Activated CD8-positive, alpha-beta memory T cell treated with anti-CD3 and anti-CD28 coated beads, Interleukin-2, amount 10 ng/mL, durations not matched to agents 7 days and 5 days (primary cell): ENCODE measurements at places on chromosomes 2 and 18.

DNA sequence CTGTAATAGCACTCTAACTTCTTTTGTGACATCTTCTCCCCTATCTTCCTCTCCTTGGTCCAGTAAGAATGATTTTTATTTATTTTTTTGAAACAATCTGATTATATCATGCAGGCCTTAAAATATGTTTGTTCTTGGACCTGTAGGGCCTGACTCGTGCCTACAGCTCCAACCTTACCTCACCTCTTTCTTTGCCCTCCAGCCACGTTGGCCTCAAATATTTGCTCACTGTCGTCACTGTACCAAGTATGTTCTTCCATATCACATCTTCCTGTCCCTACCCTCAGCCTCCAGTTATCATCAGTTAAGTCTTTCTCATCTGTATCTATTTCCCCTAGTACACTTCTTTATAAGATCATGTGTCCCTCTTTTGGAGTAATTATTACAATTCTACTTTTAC lies 125.5 kb downstream of the CDH7 start:
- no peak for DNase-seq

GRCh38 chr2:78592491-78592890 lies 433.0 kb upstream of the REG3G start:
- DNase-seq, result no peak

DNA sequence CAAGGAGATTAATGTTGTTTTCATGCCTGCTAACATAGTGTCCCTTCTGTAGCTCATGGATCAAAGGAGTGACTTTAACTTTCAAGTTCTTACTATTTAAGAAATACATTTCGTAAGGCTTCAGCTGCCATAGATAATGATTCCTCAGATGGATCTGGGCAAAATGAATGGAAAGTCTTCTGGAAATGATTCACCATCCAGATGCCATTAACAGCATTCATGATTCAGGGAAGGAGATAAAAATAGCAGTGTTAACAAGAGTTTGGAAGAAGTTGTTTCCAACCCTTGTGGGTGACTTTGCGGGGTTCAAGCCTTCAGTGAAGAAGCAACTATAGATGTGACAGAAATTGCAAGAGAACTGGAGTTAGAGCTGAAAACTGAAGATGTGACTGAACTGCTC lies 17.0 kb downstream of the VRK2 start:
- DNase-seq, result no peak

- peak; percentile 78 for DNase-seq
Observed at GRCh38 chr2:37344453-37345361, at the start of gene QPCT. TSS of gene QPCT (plus strand) at chr2:37344630. CDS start at chr2:37344732, 102 bp downstream.

DNA sequence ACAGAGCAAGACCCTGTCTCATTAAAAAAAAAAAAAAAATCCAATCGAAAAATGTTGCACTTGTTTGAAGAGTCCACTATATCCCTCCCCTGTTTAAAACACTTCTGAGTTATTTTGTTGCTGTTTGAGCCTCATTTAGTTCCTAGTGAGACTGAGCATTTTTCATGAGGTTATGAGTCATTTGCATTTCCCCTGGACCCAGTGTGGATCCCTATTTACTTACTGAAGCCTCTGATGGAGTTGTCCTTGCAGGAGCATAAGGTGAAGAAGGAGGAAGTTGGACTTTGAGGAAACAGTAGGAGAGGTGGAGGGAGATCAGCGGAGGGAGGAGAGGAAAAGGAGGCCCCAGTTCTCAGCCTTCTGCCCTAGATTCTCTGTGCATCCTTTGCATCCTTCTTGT lies 5.1 kb downstream of the CXCR1 start:
- no peak for DNase-seq

- DNase-seq, result no peak
Observed at GRCh38 chr2:58133395-58133794, 86.8 kb downstream of the VRK2 start.

DNA sequence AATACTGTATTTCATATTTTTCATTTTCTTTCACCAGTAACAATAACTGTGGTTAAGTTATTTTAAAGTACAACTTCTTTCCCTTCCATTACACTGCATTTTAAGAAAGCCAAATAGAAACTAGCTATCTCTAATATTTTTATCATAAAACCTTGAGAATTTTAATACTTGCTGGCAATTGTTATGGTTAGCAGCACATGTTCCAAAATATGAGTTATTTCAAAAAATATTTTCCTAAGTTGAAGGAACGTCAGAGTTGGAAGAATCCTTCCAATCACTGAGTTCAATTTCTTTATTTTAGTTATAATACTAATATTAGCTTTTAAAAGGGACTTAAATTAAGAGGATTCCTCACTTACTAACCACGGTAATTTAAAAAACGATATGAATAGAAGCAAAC lies 68.4 kb downstream of the SCN9A start:
- no peak for DNase-seq

DNA sequence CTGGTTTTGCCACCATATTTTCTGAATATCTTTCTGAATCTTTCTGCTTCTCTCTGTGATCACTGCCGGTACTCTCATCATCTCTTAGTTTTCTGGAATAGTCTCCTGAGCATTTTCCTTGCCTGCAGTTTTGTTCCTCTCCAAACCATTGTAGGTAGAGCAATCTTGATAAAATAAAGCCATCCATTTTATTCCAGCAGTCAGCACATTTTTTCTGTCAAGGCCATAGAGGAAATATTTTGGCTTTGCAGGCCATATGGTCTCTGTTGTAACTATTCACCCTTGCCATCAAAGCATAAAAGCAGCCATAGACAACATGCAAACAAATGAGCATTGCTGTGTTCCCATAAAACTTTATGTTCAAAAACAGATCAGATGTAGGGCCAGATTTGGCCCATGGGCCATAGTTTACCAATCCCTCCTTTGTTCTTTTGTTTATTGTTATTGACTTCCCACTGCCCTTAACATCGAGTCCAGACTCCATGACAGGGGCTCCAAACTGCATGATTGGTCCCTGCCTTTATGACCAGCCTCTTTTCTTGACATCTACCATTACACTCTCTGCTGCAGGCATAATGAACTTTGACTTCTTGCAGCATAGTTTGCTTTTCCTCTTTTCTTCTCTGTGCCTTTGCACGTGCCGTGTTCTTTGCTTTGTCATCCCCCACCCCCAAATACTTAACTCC lies 29.8 kb downstream of the TMEM87B start:
- DNase-seq, result no peak

- no peak for DNase-seq
Observed at GRCh38 chr2:42969231-42970150, 177.1 kb upstream of the HAAO start.

- DNase-seq, result no peak
Observed at GRCh38 chr2:69013142-69013839, at the start of gene ANTXR1. TSS of gene ANTXR1 (plus strand) at chr2:69013179. CDS start at chr2:69013500, 321 bp downstream.

DNA sequence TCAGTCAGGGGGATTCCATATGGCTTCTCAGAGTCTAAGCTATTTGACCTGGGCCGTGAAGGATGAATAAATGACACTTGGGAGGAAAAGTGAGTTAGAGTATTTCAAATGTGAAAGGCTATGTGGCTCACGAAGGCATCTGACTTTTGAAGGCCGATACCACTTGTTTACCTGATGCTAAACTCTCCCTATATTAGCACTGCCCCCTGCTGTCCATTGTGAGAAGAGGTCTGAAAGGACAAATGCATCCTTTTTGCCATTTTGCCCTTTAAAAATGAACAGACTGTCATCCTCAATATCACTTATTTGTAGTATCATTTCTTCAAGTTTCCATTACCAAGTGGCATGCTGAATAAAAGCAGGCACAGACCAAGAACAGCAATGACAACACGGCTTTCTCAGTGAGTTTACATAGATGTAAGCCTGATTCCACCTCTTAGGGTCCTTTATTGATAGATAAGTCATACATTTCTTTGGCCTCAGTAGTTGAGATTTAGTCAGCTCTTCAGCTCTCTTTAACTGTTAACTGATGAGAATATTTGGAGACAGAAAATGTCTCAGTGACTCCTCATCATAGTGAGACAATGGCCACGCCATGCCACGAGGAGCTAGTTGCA lies 40.1 kb downstream of the DOCK10 start:
- peak; percentile 79 for DNase-seq

DNA sequence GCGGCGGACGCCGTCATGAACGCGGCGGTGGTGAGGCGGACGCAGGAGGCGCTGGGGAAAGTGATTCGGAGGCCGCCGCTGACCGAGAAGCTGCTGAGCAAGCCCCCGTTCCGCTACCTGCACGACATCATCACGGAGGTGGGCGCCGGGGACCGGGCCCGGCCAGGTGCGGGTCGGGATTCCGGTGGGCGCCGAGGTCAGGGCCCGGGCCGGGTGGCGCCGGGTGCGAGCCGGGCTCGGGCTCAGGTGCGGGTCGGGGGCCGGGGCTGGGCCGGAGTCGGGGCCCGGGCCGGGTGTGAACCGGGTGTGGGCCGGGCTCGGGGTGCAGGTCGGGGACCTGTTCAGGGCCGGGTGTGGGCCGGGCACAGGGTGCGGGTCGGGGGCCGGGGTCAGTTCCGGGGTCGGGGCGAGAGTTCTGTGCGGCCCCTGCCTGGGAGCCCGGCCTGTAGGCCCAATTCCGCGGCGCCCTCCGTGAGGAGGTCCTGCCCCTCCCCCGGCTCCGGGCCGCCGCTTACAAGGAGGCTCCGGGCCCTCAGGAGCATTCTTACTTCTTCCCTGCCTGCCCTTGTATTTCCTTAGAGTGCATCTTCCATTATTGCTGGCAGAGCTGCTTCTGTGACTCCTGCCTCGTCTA lies 447 bp downstream of the TRAF3IP1 start:
- DNase-seq, result no peak

DNA sequence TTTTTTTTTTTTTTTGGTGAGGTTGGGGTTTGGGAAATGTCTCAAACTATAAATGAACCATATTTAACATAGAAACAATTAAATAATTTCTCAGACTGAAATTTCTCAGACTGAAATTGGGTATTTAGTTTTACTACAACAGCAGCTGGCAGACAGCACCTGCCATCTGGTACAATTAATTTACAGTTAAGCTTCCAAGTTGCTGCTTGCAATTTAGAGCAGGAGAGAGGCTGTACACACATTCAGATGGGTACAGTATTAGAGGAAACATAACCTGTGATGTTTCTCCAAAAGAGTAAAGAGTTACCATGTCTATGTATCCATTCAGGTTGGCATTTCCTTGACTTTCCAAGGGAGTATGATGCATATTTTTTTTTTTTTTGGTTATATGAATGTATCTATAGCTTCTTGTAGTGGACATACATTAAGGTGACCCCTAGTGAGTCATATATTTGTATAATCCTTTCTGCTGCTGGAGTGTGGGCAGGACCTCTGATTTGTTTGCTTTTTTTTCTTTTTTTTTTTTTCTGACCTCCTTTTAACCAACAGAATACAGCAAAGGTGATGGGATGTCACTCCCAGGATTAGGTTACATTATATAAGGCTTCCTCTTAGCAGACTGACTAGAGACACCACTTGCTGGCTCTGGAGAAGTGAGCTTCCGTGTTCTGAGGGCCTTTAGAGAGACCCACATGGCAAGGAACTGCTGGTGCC lies 201.7 kb downstream of the PTH2R start:
- no peak for DNase-seq

GRCh38 chr2:99677814-99678213 lies 188.0 kb upstream of the REV1 start:
- DNase-seq, result no peak

DNA sequence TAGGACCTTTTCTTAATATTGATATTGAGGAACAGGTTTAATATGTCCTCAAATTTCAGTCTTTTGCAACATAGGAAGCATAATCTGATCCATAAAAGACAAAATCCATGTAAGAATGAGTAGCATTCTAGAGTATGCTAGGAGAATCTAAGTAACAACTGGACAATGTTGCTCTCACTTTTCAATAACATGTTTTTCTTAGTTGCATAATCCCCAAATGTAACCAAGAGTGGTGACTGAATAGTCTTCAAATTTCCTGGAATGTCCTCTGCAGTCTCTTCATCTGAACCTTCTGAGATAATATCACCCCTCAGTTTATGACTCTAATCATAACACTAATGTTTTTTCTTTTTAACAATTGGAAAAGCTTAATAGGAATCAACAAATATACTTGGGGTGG lies 110.0 kb upstream of the ZEB2 start:
- DNase-seq, result no peak

GRCh38 chr2:171941316-171941699 lies 19.0 kb downstream of the HAT1 start:
- DNase-seq, result no peak

DNA sequence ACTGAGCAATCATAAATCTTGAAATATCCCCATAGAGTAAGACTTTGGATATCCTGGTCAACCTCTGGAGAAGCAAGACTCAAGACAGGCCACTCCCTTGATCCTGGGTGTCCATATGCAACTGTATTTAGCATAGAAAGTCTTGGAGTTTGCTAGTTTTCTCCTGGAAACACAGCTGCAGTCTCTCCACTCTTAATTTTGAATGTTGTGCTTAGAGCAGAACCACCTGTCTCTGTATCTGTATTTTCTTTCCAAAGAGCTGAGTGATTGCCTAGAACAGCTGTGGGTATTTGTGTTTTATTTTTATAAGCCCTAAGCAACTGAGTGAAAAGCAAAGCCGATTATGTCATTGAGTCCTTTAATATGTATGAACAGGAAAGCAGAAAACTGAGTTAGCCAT lies 64.1 kb upstream of the ADAM23 start:
- DNase-seq, result no peak

DNA sequence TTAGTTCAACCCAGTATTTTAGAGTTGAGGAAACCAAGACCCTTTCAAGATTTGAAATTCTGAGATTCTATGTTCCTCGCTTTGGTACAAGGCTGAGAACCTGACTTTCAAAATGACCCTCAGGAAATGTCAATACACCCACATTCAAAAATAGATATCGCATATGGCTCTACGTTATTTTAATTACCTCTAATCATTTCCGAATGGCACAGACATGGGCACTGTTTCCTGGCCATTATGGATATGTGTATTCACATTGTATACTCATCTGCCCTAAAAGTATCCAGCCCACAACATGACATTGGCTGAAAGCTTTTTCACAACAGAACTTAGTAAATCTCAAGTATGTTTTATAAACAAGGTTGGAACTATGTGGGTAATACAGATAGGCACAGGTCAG lies 6.7 kb downstream of the KLF7 start:
- no peak for DNase-seq

- no peak for DNase-seq
Observed at GRCh38 chr2:237686659-237687136, 59.3 kb downstream of the LRRFIP1 start.

DNA sequence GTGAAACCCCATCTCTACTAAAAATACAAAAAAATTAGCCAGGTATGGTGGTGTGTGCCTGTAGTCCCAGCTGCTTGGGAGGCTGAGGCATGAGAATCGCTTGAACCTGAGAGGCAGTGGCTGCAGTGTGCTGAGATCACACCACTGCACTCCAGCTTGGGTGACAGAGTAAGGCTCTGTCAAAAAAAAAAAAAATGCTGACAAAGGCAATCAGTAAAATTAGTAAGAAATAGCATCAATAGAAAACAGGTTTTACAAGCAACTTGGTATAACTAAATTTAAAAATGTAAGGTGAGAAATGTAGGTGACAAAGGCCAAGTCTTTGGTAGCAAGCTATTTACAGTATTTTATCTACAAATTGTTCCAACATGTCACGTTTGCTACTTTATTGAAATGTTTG lies 421.4 kb upstream of the RGPD4 start:
- DNase-seq, result no peak

- no peak for DNase-seq
Observed at GRCh38 chr2:145600811-145601210, 1080.9 kb upstream of the ZEB2 start.
